ENCODE measurements at places on chromosomes 12 and 14.
A peak's percentile ranks its signal among the peaks of the same experiment; 100 is the strongest.

- DNase-seq: peak; percentile 47
These were observed 18.3 kb downstream of the SLC25A47 start for GRCh38 chr14:100341301-100342031.

DNA sequence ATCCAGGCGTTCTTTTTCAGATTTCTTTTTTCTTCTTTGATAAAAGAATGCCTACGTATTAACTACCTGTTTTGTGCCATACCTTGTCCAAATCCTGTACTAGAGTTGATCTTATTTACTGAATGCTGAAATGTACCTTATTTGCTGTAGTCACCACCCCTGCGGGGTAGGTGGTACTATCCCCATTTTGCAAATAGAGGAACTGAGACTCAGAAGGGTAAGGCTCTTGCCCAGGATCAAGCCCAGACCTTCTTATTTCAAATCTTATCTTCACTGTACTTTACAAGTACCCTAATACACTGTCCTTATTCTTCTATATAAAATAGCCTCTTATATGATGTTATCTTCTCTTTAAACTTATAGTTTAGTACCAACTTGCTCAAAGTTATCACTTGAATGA, 206.5 kb downstream of the SLC41A2 start:
- DNase-seq: no peak

DNA sequence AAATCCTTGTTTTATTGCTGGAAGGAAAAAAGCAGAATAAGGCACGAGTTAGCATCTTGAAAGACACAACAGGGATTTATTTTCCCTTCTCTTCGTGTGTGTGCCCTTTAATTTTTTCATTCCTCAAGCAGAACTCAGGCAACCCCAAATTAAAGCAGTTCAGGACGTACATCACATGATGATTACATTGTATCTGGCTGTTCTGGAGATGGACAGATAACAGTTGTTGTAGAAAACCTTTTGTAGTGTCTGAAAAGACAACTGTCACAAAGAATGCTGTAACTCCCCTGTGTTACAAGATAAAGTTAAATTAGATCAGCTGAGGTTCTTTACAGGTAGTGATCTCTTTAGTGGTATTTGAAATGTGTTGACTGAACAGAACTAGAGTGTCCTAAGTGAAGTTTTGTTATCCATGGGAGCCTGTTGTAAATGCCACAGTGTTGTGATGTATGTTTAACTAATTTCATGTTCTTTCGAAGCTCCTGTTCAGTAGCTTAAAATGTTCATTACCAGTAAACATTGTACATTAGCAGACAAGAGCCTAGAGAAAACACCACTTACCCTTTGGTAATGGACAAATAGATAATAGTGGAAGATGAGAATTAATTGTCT, 58.5 kb downstream of the TMTC2 start:
- no peak for DNase-seq

- no peak for DNase-seq
These were observed 7.6 kb downstream of the CLECL1 start for GRCh38 chr12:9725213-9725870.

DNA sequence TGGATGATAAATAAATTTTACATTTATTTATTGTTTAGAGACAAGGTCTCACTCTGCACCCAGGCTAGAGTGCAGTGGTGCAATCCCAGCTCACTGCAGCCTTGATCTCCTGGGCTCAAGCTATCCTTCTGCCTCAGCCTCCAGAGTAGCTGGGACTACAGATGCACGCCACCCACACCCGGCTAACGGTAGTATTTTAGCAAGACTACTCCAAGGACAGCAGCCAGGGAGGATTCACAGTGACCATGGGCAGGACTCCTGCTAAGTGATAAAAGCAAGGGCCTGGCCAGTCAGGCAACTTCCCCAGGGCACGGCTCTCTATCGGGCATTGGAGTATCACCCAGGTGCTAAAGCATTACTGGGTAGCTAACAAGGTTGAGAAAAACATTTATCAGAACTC, 55.4 kb downstream of the ARL6IP4 start:
- no peak for DNase-seq

DNA sequence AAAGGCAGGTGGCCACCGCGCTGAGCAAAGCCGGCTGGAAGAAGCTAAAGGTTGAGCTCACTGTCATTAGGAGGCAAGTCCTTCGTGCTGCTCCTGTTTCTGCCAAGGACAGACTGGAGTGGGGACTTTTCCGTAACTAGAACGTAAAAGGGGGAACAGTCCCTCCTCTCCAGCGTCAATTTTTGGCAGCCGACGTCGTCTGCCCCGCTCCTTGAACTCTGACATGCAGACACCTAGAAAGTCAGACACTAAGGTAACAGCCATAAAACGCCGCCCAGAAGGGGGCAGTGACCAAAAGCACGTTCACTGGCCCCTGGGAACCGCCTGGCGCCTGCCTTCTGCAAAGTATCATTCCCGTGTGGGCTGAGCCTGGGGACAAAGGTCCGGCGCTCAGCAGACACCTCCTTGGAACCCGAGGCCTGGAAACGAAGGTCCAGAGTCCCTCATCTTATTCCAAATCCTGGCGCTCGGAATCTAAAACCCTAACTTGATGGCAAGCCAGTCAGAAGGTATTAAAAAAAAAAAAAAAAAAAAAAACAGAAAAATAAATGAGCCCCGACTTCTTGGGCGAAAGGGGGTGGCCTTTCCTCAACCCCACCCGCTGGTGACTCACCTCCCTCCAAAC, 1.1 kb upstream of the LRP1 start:
- DNase-seq: no peak

DNA sequence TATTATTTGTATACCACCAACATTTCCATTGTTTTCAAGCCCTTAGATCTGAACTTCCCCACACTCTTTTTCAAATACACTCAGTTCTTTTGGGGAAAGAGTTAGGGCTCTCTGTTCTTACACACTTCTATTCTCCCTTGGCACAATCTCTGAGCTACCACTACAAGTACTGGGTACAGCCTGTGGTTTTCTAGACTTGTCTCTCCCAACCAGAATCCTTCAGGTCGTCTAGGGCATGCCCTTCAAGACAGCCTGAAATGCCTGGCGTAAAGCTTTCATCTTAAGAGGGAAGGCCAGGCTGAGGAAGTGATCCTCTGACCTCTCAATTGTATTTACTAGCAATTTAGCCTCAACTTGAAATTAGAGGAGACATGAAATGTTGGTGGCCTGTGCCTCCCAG, 1442.0 kb downstream of the AACS start:
- no peak for DNase-seq

- no peak for DNase-seq
These were observed 1525.3 kb upstream of the TMEM132C start for GRCh38 chr12:126741536-126742240.
